ENCODE measurements at places on chromosomes 7 and 10.

DNA sequence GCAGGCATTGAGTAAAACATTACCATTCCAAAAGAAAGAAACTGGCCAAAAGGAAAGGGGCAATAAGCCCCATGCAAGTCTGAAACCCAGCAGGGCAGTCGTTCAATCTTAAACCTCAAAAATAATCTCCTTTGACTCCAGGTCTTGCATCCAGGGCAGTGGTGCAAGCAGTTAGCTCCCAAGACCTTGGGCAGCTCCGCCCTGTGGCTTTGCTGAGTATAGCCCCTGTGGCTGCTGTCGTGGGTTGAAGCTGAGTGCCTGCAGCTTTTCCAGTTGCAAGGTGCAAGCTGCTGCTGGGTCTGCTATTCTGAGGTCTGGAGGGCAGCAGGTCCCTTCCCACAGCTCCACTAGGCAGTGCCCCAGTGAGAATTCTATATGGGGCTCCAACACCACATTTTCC, 580.1 kb upstream of the AUTS2 start:
- no peak for DNase-seq

- no peak for DNase-seq
These were observed 71.2 kb downstream of the SUGCT start for GRCh38 chr7:40205992-40206391.

DNA sequence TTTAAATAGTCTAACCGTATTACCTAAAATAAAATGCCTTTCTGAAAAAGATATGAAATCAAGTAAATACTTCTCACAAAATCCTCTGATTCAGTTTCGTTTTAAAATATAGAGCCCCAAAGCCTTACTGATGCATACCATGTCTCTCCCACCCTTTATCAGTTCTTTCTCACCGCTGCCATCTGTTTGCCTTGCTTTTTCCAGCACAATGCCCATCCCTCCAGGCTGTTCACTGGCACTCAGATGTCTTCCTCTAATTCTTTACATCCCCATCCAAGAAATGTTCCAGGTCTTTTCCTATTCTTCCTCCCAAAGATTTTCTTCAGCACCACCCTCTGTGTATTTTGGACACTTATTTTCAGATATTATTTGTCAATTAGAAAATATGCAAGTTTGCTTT, 116.5 kb upstream of the LRRN3 start:
- no peak for DNase-seq

DNA sequence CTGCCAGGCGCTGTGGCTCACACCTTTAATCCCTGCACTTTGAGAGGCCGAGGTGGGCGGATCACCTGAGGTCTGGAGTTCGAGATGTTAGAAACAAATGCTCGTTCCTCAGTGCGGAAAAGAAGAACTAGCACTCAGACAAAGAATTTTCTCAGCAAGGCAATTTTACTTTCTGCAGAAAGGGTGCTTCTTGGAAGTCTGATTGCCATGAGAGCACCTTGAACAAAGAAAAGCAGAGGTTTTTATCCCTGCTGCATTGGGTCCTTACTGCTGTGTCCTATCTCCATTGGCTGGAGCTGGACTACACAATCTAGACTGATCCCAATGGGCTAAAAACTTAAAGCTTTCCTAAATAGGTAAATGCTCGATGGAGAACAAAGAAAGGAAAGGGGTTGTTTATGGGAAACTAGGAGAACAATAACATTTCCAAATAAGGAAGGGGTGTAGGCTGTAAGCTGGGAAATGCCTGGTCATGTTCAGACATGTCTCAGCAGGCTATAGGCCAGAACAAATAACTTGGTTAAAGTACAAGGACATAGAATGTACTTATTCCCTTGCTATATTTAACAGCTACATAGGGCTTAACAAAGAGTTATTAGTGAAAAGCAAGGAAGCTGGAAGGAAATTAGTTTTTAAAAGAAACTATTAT, 26.1 kb upstream of the ACTR3B start:
- no peak for DNase-seq

- no peak for DNase-seq
These were observed 55.4 kb downstream of the LYZL1 start for GRCh38 chr10:29344073-29344820.

Measured in CD8-positive, alpha-beta memory T cell (primary cell).